ENCODE measurements at places on chromosomes 4 and X. TPM values are rescaled to one million over a fixed set of nuclear protein-coding genes. Genes with fewer than 3 reads are reported as not detected.

GPR82 gene
- not detected for total RNA-seq

LIMCH1 gene
- total RNA-seq: 18.6 TPM

LARP7 gene
- total RNA-seq: 35.1 TPM

CRMP1 gene
- total RNA-seq: not detected

GAB3 gene
- 6.2 TPM for total RNA-seq

TMEM31 gene
- total RNA-seq: not detected

PWWP3B gene
- total RNA-seq: not detected

MAGEB2 gene
- total RNA-seq: not detected

CFAP47 gene
- total RNA-seq: not detected

ABRAXAS1 gene
- total RNA-seq: 14.0 TPM

FREM3 gene
- total RNA-seq: 0.05 TPM

PNMA3 gene
- total RNA-seq: not detected

MAGEA11 gene
- total RNA-seq: not detected

GATA1 gene
- total RNA-seq: not detected

CENPVL3 gene
- not detected for total RNA-seq

SSX3 gene
- total RNA-seq: not detected

VCX3B gene
- not detected for total RNA-seq

DOK7 gene
- not detected for total RNA-seq

ELMOD2 gene
- total RNA-seq: 20.5 TPM

PCDH18 gene
- total RNA-seq: 1.5 TPM

Data from endothelial cell of umbilical vein (primary cell).